ENCODE measurements at places on chromosomes 12 and 14.

DNA sequence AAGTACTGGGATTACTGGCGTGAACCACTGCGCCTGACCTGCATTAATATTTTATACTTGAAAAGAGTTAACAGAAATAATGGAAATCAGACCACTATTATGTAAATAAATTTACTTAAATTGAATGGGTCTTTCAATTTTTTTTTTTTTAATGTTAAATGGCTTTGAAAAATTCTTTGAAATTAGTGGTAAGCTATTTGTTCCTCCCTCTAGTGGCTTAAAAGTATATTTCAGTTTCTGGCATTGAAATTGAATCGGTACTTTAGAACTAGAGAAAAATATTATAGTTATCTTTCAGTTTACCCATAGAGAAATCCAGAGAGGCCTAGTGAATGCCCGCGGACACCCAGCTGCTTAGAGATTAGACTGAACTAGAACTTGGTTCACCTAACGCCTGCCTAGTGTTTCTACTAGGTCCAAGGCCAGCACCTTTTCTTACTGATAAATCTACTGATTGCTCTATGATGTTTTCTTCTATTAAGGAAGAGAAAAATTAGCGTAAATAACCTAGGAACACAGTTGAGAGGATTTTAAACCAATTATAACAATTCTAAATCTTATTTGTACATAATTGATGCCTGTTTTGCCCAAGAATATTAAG lies 106.5 kb downstream of the EML1 start:
- peak; percentile 71 for DNase-seq

DNA sequence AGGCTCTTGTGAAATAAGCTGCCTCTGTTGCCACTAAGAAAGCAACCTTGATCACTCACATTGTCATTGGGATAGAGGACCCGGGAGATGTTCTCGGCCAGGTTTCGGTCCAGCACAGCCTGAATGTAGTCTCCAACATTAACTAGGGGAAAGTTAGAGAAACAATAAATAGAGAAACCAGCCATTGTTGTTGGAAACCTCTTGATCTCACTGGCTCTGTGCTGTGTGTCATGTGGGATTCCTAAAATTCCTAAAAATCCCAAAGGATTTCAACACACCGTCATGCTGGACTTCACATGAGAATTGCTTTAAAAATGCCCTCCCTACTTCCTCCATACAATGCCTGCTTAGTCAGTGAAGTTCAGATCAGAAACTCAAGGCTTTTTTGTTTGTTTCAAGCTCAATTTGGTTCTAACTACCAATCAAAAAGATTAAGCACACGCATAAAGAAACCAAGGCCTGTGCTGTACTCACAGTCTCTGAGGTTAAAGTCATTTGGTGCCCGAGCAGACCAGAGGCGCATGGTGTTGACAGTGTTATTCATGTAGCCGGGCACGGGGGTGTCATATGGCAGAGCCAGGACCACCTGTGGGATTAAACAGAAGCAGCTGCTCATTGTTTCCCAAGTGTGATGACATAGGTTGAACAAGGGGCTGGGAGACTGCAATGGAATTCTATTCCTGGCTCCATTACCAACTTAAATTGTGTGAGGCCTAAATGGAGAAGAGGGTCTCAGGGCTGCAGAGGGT lies 23.6 kb downstream of the PYGL start:
- no peak for DNase-seq

DNA sequence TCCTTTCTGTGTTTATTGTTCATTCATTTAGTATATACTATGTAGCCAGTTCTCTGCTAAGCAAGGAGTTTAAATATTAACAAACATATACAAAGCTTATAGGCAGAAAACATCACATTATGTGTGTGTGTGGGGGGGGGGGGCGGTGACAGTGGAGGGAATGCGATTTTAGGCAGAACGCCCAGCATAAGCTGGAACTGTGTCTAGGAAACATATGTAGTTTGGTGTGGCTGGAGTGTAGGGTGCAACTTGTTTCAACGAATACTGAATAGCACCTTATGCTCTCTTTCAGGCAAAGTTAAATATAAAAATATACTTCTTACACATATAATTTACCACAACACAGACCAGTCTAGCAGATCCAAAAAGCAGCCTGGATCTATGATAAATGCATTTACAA lies 980.6 kb downstream of the SLC6A15 start:
- peak; percentile 11 for DNase-seq

GRCh38 chr12:60995256-60995825 lies 1264.9 kb upstream of the USP15 start:
- no peak for DNase-seq

DNA sequence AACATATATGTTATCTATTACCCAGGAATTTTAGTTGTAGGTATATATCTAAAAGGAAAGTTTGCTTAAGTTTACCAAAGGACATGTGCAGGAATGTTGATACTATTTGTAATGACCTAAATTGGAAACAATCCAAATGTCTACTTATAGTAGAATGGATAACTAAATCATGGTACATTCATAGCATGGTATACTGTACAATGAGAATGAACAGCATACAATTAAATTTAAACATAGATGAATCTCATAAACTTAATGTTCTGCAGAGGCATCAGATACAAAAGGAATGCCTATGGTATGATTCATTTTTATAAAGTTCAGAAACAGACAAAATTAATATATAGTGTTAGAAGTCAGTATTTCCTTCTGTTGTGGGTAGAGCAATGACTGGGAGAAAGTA lies 135.4 kb downstream of the GPHN start:
- no peak for DNase-seq

DNA sequence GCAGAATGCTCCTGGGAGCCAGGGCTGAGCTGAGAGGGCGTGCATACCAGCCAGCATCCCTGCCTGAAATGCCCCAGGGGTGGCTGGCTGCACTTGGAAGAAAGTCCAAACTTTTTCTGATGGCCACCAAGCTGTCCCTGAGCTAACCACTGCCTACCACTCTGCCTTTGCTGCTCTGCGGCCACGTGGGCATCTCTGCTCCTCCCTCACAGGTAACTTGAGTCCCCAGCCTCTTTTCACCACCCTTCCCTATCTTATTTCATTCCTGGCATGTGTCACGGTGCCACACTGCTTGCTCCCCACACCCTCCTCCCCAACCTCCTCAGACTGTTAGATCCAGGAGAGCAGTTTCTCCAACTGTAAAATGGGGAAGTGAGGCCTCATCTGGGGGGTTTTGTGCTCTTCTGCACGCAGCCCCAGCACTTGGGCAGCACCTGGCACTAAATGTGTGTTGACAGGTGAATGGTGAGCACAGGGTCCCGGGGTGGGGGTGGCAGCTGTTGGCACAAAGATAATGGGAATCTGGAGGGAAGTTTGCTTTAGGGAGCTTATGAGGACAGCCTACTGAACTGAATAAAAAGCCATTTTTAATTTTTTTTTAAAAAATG lies 113.0 kb downstream of the GLT1D1 start:
- DNase-seq = no peak

- DNase-seq = no peak
These were observed 16.6 kb downstream of the HEATR5A start for GRCh38 chr14:31403707-31404106.

GRCh38 chr12:96172981-96173380 lies 21.2 kb upstream of the ELK3 start:
- no peak for DNase-seq

GRCh38 chr14:35248476-35248788 lies 43.8 kb upstream of the PSMA6 start:
- DNase-seq = peak; percentile 10

GRCh38 chr12:33330940-33331339 lies 108.7 kb downstream of the SYT10 start:
- DNase-seq = no peak

- peak; percentile 14 for DNase-seq
These were observed at the start of gene RGS6 for GRCh38 chr14:71932229-71932981. Gene RGS6, plus strand, starts transcription at chr14:71932429.

- DNase-seq = no peak
These were observed 65.7 kb upstream of the AEBP2 start for GRCh38 chr12:19373586-19373985.

GRCh38 chr14:36939265-36939664 lies 233.1 kb downstream of the SLC25A21 start:
- no peak for DNase-seq

DNA sequence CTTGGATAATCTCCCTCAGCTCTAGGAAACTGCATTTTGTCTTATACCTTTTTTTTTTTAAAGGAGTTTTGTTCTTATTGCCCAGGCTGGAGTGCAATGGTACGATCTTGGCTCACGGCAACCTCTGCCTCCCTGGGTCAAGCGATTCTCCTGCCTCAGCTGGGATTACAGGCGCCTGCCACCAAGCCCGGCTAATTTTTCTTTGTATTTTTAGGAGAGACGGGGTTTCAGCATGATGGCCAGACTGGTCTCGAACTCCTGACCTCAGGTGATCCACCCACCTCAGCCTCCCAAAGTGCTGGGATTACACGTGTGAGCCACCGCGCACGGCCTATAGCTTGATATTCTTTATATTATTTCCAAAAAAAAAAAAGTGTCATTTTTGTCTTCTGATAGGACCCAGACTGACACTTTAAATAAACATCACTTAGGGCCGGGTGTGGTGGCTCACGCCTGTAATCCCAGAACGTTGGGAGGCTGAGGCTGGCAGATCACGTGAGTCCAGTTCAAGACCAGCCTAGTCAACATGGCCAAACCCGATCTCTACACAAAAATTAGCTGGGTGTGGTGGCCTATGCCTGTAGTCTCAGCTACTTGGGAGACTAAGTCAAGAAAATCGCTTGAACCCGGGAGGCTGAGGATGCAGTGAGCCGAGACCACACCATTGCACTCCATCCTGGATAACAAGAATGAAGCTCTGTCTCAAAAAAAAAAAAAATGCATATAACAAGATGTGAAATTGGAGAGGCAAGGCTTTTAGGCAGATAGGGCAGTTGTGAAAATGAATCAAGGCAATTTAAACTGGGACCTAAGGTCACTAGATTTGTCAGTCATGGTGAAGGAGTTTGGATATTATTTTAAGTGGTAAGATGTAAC lies 18.4 kb downstream of the SLC2A3 start:
- no peak for DNase-seq

DNA sequence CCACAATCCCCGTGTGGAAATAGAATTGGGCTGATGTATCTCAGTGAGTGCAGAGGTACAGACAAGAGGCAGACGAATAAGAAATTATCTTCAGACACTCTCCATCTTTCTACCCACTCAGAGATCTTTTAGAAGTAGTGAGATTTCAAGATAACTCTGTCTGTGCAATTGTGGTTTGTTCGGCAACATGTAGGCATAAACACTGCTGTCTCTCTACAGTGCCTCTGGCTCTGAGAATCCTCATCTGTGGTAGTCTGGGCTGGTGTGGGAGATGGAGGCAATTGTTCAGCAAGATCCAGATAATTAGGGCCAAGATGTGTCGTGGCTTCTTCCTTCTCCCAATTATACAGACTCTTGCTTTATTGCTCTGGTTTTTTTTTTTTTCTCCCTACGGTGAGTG lies 3.1 kb downstream of the HOXC13 start:
- DNase-seq = no peak

DNA sequence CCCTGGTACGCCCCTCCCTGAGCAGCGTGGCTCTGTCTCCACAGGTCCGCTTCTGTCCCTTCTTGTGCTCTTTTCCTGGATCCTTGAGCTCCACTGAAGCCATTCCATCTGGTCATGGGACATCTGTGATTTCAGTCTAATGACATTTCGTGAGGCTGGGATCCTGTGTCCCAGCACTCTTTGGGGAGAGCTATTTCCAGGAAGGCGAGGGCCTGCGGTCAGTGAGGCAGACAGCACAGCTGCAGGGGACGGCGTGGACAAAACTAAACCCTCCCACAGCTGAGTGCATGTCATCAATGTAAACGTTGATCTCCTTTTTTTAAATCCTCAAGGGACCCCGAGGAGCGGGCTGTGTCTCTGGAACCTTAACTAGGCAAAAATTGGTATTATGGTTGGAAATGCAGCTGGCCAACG lies 127.7 kb downstream of the DACT1 start:
- DNase-seq = no peak

- no peak for DNase-seq
These were observed 1.4 kb downstream of the HECTD4 start for GRCh38 chr12:112380663-112381405.

DNA sequence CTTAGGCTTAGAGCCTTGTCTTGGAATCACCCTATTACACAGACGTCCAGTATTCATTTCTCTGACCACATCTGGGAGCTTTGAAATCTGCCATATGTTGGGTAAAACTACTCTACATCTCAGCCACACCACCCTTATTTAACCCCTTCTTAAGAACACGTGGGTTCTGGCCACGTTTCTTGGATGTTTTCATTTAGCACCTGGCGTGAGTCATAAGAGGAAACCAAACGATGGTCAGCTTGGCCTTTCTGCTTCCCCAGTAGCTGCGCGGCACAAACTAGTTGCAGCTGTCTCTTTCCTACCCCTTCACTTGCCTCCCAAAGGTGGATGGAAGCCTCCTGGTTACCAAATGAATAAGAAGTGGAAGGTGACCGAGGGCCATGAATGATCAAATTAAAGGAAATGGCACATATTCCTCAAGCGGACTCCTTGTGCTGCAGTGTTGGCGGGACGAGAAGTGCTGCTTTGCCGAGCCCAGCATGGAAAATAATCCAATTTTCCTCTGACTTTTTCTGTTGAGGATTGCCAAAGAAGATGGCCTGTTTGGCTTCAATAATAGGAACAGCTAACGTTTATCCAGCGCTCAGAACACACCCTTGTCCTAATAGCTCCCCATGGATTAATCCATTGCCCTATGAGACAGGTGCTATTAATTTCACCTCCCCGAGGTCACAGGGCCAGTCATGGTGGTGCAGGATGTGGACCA lies 154.1 kb downstream of the ZNF664 start:
- no peak for DNase-seq

- DNase-seq = peak; percentile 23
These were observed 730 bp downstream of the CLSTN3 start for GRCh38 chr12:7130701-7131501.

DNA sequence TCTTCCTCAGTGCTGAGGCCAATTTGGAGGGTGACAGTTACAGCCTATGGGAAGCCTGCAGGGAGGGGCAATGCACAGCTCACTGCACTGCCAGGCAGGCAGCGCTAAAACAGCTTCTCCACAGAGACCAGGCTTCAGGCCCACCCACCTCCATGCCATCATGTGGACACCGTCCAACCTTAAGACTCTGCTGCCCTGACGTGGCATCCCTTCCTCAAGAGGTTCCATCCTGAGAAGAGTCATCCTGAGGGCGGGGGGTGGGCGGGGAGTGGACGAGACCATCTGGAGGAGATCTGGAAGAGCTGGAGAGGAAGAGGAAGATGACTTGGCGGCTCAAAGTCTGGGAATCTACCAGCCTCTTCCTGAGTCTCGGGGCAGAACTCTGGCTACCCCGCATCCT lies 8.4 kb upstream of the ACVRL1 start:
- no peak for DNase-seq

- DNase-seq = no peak
These were observed 61.7 kb upstream of the NUDT4 start for GRCh38 chr12:93315907-93316622.

Measured in NCI-H1694 treated with DMSO at 0.1 percent for 48 hours (cell line).